ENCODE measurements at places on chromosomes 13 and 19.

DNA sequence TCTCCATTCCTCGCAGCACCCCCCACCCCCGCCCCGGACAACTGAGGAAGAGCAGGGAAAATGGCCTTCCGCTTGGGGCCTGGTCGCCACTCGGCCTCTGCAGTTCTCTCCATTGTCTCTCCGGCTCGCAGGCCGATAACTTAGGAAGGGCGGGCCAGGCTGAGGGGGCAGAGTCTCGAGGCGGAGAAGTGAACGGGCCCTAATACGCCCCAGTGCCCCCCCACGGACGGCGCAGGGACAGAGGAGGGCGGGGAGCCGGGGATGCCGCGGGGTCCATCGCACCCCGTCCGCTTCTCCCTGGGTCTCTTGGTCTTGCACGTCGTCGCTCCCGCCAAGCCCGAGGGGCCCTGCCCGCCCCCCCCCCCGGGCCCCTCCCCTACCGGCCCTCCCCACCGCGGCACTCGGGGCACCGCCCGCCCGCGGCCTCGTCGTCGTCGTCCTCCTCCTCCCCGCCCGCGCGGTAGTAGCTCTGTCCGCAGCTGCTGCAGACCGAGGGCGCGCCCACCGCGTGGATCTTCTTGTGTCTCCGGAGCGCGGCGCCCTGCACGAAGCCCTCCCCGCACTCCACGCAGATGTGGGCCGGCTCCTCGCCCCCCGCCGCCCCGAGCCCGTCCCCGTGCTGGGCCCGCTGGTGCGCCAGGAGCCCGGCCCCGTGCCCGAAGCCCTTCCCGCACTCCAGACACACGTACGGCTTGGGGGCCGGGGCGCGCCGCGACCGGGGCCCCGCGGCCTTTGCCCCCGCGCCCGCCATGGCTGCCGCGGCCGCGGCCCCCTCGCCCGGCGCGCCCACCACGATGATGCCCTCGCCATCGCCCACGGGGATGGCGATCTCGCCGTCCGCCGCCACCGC is 33.2 kb downstream of the ZNF787 start:
- DNase-seq, result no peak

DNA sequence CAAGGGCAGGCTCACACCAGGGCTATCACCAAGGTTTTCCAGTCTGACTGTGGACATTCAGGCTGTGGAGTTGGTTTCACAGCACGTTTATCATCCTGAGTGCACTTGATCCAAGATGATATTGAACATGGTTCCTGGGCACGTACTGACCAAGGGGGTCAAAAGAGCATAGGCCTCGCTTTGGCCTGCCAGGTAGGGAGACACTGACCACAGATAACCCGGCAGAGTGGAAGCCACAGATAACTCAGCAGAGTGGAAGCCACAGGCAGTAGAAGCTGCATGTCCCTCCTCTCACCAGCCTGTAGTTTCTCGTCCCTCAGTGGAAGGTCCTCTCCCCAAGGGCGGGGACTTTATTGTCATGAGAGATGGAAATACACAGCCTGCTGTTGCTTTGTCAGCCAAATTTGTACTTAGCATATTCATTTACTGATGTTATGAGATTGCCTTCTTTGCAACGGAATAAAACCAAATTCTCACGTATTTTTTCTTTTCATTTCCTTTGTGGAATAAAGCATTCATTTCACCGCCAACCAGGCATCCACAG is 8.8 kb upstream of the KRTDAP start:
- DNase-seq, result no peak

- DNase-seq, result no peak
Observed at GRCh38 chr13:74367193-74367592, 233.0 kb upstream of the KLF12 start.

DNA sequence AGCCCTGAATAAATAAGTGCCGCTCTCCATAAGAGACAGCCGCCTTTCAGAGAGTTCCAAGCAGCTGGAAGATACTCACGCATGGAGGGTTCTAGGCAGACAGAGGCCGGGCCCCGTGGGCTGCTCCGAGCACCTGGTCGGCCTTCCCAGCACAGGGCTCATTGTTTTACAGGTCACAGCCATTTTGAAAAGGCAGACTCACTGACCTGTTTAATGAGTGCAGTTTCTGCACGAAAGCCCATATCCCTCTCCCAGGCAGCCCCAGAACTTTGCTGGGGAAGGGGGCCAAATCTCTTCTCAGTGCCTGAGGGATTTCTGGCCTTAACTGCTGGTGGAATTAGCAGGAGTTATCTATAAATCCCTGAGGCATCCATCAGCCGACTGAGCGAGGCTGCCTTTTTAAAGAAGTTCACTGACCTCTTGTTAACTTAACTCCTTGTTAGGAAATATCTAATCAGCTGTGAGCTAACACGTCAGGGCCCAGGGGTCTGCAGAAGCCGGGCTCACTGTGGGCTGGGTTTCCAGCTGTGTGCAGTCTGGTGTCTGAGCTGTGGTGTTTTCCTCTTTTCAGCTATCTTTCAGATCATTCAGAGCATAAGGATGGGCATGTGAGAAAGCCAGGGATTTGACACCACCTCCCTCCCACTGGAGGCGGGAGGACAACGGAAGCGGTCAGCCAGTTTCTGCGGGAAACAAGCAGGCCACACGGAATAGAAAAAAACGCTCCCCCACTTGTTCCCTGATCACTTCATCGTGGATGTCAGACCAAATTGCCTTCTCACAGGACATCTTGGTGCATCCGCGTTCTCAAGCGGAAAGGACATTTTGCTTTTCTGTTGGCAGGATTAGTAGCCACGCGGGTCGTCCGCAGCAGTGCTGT is 23.3 kb downstream of the SERP2 start:
- DNase-seq, result no peak

GRCh38 chr13:61830475-61830874 is 414.8 kb upstream of the PCDH20 start:
- DNase-seq, result no peak

DNA sequence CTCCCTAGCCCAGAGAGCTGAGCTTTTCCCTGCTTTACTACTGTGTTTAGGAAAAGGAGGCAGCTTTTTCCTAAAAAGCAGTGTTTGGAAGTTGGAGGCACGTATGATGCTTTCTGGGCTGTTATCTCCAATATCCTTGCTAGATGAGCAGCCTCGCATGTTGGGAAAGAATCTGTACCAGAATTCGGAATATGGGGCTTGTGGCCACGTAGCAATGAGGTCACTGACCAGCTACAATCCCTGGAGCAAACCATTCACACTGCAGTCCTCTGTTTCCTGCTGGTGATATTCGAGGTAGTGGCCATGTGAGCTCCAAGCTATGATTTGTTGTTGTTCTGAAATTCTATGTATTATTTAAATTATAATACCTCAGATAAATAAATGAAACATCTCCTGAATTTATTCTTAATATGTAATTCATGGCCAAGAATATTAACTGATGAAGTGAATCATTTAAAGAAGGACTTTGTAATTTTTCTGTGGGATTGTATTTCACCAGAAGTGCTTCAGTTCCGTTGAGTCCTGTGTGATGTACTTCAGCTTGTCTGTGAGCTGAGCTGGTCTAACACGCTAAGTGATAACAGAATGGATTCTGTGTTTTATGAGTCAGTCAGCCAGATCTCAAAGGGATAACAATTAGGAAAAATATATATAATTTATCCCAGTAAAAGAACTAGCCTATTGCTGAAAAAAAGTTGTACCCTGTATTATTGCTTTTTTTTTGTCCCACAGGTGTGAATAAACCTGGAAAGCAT is 319.5 kb downstream of the SHISA2 start:
- no peak for DNase-seq

GRCh38 chr13:21960108-21960507 is 289.2 kb downstream of the FGF9 start:
- DNase-seq, result no peak

DNA sequence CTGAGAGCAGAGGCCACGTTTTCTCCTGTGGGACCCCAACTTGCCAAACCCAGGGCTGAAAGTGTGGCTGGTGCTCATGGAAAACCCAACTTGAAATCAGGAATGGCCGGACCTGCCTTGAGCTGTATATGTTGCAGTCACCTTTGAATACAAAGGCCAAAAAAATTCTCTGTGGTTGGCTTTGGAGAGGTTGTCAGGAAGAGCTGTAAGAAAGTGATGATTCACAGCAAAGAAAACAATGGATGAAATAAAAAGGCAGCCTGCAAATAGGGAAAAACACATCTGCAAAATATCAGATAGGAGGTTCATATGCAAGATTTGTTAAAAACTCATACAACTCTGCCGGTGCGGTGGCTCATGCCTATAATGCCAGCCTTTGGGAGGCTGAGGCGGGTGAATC is 715.8 kb downstream of the UQCRFS1 start:
- no peak for DNase-seq

- DNase-seq, result no peak
Observed at GRCh38 chr13:50400035-50400726, 384.9 kb downstream of the KCNRG start.

GRCh38 chr13:25687471-25688225 is 315.9 kb downstream of the ATP8A2 start:
- no peak for DNase-seq

DNA sequence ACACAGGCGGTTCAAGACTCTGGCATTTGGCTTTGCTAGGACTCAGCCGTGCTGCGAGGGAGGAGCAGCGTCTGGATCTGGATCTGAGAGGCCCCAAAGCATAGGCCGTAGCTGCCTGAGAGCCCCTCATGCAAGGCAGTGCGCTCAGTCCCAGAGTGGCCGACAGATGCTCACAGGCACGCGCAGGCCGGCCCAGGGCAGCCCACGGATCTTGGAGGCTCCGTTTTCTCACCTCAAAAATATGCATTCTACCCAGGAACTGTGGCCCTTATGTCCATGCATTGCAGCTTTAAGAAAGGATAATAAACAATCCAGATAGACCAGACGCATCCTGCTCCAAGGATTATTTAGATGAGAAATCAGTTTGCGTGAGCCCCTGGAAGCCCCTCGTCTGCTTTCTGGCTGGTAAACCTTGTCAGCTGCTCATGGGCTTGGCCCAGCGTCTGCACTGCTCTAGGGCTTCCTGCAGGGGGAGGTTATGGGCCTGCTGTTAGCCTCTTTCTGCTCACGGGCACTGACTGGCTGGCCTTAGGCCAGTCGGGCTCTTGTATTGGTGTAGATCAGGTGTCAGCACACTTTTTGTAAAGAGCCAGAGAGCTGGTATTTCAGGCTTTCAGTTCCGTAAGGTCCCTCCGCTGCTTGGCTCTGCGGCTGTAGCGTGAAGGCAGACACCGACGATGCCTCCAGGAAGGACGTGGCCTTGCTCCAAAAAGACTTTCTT is 24.2 kb downstream of the TEX29 start:
- no peak for DNase-seq

GRCh38 chr13:111304041-111304544 is 16.3 kb upstream of the TEX29 start:
- no peak for DNase-seq

DNA sequence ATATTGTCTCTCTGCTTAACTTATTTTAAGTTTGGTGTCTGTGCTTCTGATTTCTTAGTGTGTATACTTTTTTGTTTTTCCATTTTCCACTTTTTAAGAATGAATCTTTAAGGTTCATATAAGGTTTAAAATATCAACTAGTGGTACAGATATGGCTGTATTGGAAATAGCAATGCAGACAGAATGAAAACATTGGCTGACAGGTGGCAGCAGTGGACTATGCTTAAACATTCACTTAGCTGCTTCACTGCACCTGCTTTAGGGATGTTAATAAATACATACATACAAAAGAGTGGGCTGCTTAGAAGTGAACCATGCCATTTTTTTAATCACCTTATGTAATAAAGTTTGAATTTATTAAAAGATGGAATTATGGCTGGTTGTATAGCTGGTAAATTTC is 27.3 kb downstream of the TM9SF2 start:
- no peak for DNase-seq

DNA sequence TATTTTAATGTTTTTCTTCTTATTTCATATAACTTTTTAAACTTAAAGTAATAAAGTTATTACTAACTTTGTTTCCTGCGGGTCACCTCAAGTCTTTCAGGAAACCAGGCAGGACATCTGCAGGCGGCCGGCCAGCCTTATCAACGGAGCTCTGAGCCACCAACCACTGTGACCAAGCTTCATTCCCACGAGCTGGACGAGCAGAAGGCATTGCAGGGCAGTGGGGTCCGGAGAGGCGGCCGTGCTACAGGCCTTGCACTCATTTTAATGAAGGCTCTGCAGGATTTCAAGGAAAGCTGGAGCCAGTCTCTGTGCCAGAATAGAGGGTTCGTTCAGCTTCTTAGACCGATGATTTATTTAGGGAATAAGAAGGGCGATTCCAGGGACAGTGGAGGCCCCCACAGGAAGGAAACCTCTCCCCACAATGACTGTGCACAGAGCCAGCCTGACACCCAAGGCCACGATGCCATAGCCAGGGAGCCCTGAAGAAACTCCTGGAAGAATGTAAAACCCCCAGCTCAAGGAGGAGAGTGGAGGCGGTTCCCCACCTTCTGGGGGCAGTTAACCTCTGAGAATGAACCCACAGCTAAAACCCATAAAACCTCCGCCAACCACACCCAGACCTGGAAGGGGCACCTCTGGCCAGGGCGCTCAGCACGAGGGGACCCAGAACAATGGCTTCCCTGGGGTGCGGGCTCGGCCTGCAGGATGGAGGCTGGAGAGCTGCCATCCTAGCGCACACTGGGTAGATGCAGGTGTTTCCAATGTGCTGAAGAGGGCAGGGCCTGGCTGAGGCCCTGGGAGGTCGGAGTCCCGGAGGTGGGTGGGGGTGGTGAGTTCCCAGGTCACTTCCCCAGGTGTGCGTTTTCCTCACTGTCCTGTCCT is 75.0 kb downstream of the RASA3 start:
- DNase-seq, result no peak

DNA sequence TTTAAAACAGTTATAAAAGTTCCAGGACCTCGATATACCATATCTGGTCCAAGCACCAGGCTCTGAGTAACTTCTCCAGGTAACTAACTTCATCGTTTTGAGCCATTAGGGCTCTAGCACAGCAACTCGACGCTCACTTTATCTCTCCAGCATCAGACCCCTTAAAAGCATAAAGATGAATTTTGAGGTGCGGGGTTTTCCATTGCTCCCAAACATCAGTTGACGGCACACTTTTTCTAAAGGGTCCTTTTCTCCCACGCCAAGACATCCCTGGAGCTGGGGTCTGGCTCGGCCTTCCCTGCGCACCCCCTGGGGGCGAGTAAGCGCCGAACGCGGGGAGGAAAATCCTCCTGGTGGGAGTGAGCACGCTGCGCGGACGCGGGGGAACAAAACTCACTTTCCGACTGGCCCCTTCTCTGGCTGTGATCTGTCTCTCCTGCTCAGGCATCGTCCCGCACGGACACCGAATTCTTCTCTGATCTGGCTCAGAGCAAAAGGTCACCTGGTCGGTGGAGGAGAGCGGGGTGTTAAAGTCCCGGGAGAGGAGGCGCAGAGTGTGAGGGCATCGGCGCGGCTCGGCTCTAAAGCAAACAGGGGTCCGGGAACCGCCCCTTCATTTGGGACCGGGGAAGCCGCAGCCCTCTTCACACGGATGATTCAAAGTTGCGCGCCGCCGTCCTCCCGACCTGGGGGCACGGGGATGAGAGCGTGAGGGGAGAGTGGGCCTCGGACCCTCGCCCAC is at the start of gene ATP7B:
Gene ATP7B, minus strand, starts transcription at position 561 of the 742 bp plus-strand sequence. Its CDS starts 113 bp downstream, at position 448.
- DNase-seq, result no peak

- no peak for DNase-seq
Observed at GRCh38 chr13:48731001-48731658, 77.4 kb downstream of the CYSLTR2 start.
